NK-92 treated with Interleukin-12 subunit alpha and Interleukin-12 subunit beta, amount 100 ng/mL, for 24 hours (cell line): ENCODE measurements at places on chromosomes 1 and 21.
A peak's percentile ranks its signal among the peaks of the same experiment; 100 is the strongest.

- no peak for DNase-seq
Observed at GRCh38 chr21:18023157-18023556, 204.0 kb upstream of the C21orf91 start.

DNA sequence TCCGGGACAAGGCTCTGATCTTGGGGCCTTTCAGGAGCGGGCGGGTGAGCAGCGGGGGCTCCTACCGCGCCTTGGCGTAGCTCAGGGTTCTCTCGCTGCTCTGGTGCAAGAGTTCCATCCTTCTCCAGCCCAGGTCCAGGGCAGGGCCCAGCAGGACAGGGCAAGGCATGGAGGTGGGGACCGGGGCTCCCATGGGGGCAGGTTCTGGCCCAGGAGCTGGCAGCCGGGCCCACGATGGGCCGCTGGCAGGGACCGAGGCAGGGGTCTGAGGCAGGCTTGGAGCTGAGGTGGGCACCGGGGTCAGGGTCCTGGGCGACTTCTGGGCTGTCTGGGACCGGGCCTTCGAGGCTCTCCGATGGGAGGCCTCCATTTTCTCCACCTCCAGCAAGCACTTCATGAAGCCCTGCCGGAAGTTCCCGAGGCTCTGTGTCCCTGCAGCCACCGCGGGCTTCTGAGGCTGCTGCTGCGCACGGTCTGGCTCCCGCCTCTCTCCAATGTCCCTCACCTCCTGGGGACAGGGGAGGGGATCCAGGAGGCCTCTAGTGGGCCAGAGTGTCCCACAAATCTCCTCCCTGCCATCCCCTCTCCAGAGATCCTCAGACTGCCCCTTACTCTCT is 27.6 kb downstream of the SPATA21 start:
- DNase-seq = no peak

DNA sequence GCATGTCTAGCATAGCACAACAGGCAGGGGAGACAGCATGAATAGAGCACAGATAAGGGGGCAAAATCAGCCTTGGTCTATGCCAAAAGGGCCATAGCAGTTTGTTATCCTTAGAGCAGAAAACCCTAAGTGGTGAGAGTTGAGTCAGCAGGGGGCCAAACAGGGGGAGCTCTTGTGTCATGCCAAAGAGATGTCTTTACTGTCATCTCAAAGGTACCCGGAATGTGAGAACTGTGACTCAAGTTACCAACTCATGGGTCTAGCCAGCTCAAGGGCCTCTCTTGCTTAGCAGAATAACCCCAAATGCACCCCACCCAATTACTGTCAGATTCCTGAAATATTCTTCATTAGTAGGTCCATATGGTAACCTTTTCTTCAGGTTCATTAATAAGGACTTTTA is 45.9 kb upstream of the NRDC start:
- DNase-seq = no peak

DNA sequence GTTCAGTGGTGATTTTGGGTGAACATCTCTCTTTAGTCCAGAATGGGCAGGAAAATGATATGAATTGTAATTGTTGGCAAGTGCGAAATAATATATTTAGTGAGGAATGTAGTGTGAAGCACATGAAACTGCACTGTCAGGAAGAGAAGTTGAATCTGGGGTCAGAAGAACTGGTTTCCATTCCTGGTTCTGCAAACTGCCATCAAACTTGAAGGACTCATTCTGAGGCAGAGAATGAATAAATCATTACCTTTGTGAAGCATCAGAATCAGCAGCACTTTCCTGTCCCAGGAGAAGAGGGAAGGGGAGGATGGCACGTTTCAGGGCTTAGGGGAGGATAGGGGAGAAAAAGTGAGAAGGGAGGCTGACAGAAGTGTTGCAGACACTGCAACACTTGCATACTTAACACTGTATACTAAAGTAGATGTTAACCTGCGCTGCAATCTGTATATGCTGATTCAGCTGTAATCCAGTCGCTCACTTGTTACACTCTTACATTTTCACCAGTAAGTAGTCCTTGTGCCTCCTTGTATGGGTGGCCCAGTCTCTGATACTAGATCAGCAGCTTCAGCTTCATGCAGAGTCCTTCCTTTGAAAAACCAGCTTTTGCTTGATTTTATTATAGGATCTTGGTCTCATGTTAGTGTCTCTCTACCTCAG is 10.5 kb upstream of the RPTN start:
- DNase-seq = no peak

- no peak for DNase-seq
Observed at GRCh38 chr1:224106568-224107281, 7.2 kb upstream of the FBXO28 start.

DNA sequence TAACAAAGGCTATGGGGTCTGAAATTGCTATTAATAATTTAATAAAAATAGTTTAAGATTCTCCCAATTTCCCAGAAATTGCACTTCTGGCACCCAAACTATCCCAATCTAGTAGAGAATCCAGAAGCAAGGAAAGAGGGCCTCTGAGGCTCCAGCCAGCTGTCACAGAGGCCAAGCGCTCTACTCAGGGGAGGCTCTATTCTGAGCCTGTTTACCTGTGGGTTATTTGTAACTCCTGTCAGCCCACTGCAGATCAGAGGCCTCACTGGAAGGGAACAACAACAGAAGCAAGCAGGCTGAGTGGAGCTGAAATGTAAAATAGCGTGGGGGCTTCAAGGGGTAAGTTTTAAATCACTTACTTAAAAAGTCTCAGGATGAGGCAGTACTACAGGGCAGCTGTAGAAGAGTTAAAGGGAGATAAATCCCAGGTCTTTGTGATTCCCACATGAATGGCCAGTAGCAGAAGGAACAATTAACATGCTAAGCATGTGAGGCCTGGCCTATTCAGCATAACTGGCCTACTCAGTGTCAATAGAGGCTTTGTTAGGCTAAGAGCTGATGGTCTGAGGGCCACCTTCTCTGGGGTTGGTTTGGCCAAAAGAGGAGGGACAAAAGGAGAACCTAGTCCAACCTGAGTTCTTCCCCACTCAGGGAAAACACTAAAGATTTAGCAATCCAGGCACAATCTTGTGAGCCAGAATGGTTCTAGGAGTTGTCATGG is 12.8 kb downstream of the ZNF687 start:
- DNase-seq = no peak

- DNase-seq = no peak
Observed at GRCh38 chr1:92907949-92908684, 53.1 kb downstream of the DIPK1A start.

DNA sequence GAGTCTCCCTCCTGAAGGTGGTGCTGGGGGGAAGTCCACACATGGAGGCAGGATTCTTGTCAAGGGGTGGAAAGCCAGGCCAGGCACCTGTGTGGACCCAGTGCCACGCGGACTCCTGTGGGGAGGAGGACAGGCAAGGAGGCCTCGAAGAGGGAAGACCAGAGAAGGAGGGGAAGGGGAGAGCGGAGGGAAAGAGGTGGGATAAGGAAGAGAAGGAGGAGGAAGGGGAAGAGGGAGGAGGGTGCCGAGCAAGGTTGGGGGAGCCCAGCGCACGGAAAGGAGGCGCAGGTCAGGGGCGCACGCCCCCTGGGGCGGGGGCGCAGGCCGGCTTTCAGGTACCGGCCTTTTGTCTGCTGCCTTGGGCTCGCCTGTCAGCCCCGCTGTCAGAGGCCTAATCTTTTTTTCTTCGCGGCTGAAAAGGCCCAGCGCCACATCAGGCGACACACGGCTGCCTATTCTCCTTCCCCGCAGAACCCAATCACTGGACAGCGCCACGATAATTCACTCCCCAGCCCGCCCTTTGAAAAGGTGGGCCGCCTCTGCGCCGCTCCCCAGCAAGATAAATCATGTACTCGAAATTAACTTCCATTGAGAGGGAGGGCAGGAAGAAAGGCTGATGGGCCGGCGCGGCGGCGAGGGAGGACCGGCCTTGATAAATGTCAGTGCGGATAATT is 42.5 kb downstream of the PRDM16 start:
- DNase-seq = no peak

GRCh38 chr1:219817914-219818313 is 110.4 kb downstream of the SLC30A10 start:
- no peak for DNase-seq

- DNase-seq = no peak
Observed at GRCh38 chr1:88973520-88974137, 18.8 kb downstream of the KYAT3 start.

GRCh38 chr1:203570805-203571204 is 55.8 kb upstream of the ATP2B4 start:
- DNase-seq = no peak

GRCh38 chr1:60427194-60427593 is 353.6 kb upstream of the C1orf87 start:
- no peak for DNase-seq

GRCh38 chr1:59055908-59056719 is 240.8 kb upstream of the FGGY start:
- no peak for DNase-seq

DNA sequence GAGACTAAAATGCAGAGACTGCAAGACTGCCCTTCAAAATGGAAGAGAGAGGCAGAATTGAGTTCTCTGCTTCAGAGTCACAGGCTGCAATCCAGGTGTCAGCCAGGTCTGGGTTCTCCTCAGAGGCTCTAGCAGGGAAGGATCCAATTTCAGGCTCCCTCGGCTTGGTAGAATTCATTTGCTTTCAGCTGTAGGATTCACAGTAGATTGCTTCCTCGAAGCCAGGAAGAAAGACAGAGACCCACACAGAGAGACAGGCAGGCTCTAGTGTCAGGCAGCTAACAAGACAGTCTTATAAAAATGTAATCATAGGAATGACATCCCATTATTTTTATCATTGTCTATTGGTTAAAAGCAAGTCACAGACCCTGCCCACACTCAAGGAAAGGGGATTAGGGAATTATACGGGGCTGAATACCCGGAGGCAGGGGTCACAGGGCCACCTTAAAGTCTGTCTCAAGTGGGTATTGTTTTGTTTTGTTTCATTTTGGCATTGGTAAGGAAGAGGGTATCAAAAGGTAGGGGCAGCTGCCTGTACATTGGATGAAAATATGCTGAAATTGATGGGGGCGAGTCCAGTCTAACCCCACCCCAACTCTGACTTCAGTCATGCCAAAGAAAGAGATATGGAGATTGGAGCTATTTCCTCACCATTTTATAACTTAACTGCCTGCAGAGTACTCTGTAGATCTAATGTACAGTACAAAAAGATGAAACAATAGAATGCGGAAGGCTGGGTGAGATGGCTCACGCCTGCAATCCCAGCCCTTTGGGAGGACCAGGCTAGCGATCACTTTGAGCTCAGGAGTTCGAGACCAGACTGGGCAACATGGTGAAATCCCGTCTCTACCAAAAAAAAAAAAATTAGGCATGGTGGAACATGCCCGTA is 9.5 kb upstream of the TBCE start:
- DNase-seq = no peak

DNA sequence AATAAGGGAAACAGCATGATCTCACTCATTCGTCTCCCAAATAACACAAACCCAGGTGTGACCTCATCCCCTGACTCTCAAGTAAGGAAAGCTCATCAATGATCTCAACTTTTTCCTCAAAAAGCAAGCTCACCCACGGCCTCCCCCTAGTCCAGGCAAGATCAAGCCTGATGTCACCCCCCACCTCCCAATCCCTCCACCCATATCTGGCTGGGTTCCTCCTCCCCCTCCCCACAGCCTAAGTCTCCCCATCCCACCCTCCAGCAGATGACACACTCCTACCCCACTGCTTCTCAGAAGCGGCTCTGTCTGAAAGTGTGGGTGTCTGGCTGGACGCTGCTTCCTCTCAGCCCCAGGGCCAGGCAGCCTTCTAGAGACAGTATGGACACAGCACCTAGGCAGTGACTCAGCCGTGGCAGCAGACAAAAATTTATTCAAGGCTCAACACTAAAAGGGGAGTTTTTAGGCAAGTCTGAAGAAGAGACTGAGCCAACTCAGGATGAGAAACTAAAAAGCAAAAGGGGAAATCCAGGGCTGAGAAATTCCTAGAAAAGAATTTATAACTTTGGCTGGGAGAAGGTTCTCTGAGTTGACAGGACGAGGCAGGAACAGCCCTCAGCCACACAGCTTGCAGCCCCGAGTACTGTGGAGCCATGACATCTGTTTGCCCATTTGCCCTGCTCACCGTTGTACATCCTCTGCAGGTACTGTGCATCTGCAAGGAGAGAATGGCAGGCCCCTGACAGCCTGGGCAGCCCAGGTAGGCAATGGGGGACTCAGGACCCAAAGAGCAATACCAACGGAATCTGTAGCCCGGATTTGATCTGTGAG is 81.6 kb upstream of the LRRC8D start:
- no peak for DNase-seq

GRCh38 chr1:17016317-17016661 is 4.6 kb upstream of the ATP13A2 start:
- DNase-seq = no peak

DNA sequence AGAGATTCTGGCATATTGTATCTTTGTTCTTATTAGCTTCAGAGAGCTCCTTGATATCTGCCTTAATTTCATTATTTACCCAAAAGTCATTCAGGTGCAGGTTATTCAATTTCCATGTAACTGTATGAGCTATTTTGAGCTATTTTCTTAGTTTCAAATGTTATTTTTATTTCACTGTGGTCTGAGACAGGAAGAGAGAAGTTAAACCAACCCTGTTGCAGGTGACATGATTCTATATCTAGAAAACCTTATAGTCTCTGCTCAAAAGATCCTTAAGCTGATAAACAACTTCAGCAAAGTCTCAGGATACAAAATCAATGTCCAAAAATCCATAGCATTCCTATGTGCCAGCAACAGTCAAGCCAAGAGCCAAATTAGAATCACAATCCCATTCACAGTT is 1644.0 kb upstream of the B3GALT2 start:
- no peak for DNase-seq

GRCh38 chr21:43290421-43291346 is 121.9 kb downstream of the CRYAA start:
- DNase-seq = no peak

DNA sequence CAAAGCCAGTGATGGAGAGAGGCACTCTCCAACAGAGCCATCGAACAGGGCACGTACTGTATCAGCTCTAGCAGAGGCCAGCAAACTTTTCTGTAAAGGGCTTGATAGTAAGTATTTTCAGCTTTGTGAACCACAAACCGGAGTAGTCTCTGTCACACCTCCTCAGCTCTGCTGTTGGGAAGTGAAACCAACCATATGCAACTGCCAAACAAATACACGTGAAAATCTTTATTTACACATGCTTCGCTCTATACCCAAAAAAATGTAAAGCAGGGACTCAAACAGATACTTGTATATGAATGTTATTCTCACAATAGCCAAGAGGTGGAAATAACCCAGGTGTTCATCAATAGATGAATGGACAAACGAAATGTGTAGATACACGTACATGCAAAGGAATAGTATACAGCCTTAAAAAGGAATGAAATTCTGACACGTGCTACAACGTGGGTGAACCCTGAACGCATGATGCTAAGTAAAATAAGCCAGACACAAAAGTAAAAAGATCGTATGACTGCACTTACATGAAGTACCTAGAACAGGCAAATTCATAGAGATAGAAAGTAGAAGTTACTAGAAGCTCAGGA is 39.0 kb downstream of the SETD4 start:
- DNase-seq = no peak

GRCh38 chr21:37907076-37907475 is 9.2 kb downstream of the KCNJ6 start:
- no peak for DNase-seq

- DNase-seq = no peak
Observed at GRCh38 chr1:243348331-243348730, 92.5 kb downstream of the SDCCAG8 start.

- DNase-seq = no peak
Observed at GRCh38 chr1:245332085-245332484, 177.3 kb downstream of the KIF26B start.

- DNase-seq = no peak
Observed at GRCh38 chr1:19156676-19157075, 53.4 kb downstream of the UBR4 start.

- DNase-seq = no peak
Observed at GRCh38 chr21:38337793-38338192, 81.0 kb downstream of the KCNJ15 start.

- DNase-seq = peak; percentile 61
Observed at GRCh38 chr1:32963746-32964460, 706 bp downstream of the RNF19B start.

GRCh38 chr21:32282992-32283391 is 4.1 kb upstream of the MIS18A start:
- DNase-seq = no peak
